ENCODE measurements at places on chromosomes 4 and X.
A peak's percentile ranks its signal among the peaks of the same experiment; 100 is the strongest.

DNA sequence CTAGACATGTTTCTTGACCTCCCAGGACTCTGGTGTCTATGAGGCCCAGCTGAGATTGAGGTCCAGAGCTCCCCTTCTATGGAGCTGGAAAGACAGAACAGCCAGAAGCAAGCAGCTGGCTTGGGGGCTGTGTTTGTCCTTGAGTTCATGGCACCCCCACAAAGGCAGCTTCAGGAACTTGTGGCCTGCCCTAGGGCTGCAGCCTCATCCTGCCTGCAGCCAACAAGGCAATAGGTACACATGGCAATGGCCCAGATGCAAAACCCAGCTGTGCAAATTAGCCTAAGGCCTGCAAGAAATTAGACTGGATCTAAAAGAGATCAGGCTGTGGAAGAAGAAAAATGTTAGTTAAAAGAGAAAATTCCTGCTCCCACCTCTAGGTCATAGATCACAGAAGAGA, 131.7 kb upstream of the NALF2 start:
- DNase-seq, result no peak

DNA sequence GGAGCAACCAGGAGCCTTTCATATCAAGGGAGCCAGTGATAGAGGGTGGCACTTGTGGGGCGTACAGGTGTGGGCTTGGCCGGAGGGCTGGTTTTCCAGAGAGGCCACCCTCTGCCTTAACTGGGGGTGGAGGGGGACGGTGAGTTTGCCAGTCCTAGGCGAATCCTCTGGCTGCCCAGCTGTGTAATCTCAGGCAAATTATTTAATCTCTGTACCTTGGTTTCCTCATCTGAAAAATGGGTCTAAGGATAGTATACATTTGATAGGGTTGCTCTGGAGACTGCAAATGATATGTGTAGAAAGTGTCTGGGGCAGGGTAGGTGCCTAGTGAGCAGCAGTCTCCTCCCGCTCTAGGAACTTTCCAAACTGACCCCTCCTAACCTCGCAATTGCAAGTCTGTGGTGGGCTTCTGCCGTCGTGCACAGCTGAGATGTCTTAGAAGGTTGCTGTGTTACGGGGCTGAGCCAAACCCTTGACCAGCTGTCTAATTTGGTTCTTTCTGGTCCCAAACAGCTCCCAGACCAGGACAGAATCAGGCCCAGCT, 3.8 kb upstream of the CXCR3 start:
- DNase-seq, result no peak

DNA sequence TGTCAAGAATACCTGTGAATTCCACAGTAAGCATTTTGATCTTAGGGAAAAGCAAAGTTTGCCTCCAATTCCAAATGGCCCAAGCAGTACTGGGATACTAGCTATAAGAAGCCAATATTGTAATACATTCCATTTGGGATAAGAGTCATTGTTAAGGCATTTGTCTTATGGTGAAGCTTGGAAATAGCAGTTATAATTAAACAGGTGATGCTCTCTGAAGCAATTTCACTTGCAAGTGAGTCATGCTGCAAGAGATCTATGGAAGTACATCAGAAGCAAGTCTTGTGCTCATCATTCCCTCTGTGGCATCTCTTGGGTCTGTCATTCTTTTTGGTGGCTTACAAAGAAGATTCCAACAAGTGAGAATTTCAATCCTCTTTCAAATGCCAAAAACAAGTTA, 386.4 kb upstream of the RPS6KA3 start:
- peak; percentile 9 for DNase-seq

DNA sequence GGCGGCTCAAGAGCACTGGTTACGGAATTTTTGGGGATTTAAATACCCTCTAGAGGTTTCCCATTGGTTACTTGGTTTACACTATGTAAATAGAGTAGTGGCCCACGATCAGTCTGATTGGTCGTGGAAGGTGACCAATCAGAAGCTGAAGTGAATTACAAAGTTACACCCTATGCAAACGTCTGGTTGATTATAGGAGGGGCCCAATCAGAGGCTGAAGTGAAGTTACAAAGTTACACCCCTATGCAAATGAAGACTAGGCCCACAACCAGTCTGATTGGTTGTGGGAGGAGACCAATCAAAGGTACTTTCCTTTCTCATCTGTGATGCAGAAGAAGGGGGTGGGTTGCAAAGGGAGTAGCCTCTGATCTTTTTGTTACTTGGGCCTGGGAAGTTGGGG, 45.1 kb upstream of the HSD17B10 start:
- DNase-seq, result no peak

DNA sequence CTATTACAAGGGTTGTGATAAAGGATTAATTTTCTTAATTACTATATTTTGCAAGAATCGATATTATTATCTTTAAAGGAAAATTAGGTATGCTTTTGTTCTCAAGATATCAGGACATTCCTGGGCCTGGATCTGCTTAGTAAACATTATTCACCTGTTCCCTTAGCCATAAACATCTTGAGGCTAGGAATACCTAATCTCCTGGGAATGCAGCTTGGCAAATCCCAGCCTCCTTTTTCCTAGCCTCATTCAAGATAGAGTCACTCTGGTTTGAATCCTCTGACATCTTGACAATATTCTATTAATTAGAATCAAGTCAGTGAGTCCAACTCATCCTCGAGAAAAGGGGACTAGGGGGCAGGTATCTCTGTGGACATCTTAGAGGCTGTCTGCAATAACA, 327.1 kb downstream of the STIM2 start:
- DNase-seq, result no peak

DNA sequence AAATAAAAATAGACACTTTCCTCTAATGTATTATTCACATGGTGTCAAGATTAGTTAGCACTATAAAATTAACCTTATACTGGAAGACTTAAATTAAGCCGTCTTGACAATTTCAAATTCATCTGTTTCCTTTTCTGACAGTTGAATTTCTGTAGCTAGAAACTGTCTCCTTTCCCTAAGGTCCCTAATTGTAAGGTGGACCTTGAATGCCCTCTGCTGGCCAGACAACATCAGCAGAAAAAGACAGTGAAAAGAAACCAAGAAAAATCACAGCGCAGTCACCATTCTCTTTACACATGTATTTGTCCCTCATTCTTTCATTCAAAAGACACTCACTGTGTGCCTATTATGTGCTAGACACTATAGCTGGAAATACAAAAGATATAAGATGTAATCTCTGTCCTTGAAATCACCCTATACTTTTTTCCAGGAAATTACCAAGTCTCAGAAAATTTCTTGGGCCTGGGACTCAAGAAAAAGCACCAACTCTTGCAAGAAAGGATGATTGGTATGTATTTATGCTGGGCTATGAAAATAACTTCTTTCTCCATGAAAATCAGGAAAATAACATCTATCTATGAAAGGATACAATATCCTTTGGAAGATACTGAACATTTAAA, 32.7 kb upstream of the AMBN start:
- DNase-seq, result peak; percentile 60

DNA sequence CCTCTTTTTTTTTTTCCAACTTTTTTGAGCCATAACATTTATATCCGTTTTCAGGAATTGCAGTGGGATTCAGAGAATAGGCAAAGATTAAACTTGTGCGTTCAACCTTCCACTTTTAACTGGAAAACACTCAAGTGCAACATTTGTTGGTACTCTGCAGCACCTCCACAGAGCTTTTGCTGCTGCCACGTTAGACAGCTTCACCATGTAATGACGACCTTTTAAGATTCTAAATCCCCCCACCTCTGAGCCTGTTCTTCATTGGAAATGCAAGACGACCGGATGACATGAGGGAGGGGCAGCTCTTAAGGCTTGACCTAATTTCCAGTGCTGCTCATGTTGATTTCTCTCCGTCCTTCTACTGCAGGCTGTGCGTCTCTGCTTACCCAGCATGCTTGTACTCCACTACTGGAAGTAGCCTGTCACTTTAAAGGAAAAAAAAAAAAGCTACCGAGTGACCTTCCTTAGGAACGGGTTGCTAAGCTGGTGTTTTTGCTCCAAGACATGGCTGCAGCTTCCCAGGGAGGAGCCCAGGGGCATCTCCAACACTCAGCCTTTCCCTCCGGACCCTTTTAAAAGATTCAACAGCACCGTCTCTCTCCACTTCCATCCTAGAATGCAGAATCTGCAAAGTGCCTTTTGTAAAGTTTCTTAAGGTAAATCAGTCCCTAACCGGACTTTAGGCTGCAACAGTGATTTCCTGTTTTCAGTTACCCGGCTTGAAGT, at the start of gene CC2D2A:
Gene CC2D2A (plus strand): TSS at position 481 of the 726 bp plus-strand sequence. CDS start 6,051 bp downstream, outside the sequence.
- peak; percentile 81 for DNase-seq

- DNase-seq, result peak; percentile 25
Measured at GRCh38 chrX:154350429-154351182, 23.8 kb downstream of the FLNA start.

DNA sequence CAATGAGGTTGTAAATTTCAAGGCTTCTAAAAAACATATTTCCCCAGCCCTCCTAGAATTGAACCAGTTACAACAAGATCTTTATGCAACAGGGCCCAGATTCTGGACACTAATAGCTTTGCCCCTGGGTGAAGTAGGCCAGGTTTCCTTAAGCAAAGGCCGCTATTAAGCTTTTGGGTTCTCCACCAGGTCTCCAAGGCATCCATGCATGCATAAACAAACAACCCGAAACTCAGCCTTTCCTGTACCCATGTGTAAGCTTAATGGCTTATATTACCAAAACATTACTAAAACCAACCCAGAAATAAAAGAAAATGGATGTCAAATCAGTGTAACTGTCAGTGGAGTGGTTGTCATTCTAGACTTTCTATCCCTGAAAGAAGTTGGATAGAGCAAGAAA, 137.1 kb downstream of the ARHGAP6 start:
- no peak for DNase-seq

- DNase-seq, result peak; percentile 57
Measured at GRCh38 chrX:29478336-29479069, 736.9 kb upstream of the MAGEB2 start.

Data from GM23248 (cell line).